ENCODE measurements at places on chromosomes 1 and 21.

DNA sequence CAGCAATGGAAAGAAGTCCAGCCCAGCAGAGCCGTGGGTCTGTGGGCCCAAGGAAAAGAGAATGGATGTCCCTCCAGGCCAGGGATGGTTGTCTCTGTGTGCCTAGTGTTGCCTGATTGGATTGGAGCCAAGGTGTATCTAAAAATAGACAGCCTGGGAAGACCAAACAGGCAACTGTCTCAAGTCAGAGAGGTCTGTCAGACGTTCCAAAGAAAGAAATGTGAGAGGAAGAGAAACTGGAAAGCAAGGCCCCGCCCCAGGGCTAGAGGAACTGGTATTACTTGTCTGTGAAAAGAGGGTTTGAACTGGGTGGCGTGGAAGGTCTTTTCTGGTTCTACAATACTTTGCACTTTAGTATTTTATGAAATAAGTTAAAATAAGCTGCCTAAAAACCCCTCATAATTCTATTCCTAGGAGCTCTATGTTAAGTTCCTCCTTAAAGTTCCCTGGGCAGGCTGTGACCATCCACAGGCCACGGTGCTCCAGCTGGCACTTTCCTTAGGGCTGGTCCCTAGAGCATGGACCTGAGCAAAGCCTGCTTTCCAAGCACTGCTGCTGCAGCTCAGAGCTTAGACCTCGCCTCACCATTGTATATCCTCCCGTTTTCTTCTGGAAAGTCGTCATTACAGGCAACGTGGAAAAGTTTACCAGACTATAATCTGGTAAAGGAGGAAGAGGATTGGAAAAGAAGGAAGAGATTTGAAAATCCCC, 151.6 kb downstream of the DISC1 start:
- DNase-seq = peak; percentile 47

- no peak for DNase-seq
Measured at GRCh38 chr1:6465461-6466005, 440 bp downstream of the TNFRSF25 start.

DNA sequence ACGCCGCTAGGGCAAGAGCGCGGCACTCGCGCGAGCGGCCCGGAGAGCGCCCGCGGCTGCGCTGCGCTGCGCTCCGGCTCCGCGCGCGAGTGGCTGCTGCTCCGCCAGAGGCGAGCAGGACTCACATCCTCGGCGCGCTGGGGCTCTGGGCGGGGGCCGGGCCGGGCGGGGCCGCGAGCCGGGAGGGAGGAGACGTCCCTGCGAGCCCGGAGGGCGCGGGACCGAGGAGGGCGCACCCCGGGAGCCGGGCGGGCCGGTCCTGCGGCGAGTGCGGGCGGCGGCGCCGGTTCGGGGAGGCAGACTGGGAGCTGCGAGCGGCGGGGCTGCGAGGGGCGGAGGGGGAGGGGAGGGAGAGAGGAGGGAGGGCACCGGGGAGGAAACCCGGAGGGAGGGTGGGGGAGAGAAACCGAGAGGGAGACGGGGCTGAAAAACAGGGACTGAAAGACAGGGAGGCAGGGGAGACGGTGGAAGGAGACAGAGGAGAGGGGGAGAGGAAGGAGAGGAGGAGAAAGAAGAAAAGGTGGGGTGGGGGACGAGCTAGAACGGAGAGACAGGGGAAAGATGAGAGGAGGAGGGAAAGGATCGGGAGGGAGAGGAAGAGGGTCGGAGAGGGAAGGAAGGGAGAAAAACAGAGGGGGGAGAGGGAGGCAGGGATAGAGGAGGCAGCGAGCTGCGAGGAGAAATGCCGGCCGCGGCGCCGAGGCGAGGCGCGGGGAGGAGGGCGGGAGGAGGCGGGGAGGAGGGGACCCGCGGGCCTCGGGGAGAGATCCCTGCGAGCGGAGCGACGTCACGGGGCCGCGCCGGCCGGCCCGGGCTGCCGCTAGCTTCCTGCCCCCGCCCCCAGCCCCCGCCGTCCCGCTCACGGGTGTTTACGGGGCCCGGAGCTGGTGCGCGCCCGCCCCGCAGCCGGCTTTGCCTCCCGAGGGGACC, at the start of gene CAMK2N1:
CAMK2N1 (minus strand) TSS at position 684 of the 930 bp plus-strand sequence. CDS start 831 bp downstream, outside the sequence.
- DNase-seq = peak; percentile 67

DNA sequence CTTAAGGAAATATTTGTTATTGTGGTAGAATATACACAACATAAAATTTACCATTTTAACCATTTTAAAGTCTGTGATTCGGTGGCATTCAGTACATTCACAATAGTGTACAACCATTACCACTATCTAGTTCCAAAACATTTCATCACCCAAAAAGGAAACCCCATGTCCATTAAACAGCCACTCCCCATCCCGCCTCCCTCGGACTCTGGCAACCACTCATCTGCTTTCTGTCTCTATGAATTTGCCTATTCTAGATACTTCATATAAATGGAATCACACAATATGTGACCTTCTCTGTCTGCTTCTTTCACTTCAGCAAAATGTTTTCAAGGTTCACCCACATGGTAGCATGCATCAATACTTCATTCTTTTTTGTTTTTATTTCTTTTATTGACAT, 51.3 kb downstream of the PTP4A2 start:
- DNase-seq = no peak

GRCh38 chr1:172476218-172476811, 32.4 kb upstream of the PIGC start:
- no peak for DNase-seq

DNA sequence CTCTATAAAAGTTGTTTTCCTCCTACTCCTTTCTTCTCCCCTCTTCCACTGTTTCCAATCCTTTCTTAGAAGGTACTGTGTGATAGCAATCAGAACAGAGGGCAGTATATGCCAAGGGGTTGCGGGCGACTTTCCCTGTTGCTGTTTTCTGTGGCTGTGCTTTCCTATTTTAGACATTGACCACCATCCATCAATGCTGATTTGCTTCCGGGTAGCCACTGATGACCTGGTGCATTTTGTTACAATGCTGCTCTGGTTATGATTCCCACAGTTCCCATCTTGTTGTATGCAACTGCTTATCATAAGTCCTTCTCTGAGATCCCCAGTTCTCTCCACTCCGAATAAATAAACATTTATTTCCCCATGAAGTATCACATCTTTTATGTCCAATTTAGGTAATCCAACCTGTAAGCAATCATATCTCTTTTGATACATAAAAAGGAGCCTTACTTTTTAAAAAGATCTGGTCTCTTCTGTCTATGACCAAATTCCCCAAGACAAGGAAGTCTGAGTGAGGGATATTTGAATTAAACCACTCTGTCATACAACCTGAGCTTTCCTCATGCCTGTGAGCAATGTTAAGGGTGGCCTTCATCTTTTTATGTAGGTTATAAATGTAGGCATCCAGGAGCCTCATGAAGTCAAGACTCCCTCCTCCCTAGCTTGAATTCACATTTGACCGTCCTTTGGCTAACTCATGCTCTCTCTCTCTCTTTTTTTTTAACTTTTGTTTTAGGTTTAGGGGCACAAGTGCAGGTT, 52.5 kb upstream of the CD55 start:
- no peak for DNase-seq

DNA sequence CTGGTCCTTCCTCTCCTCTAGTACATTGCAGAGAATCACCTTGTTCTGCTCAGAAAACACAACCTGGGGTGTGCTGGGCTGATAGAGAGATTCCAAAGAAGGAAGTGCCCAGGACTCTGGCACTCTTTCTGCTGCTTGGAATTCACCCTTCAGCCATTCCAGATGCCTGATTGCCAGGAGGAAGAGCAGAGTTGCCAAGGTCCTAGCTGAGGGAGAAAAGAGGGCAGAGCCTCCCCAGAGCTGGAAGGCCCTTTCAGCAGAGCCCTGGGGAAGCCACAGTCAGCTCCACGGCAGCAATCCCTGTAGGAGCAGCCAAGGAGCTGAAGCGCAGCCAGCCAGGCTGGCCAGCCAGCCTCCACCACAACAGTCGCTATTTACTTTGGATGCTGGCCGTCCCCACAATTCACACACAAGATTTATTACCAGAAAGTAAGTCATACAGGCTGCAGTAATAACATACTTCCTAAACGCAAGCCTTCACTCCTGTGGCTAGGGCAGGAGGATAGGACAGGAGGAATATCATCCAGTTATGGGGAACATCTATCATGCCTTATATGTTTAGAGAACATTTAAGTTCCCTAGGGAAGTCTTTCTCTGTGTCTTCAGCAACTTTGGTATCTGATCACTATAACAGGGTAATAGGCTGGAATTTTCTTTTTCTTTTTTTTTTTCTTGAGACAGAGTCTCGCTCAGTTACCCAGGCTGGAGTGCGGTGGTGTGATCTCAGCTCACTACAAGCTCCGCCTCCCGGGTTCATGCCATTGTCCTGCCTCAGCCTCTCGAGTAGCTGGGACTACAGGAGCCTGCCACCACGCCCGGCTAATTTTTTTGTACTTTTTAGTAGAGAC, 36.6 kb upstream of the SLC44A3 start:
- peak; percentile 94 for DNase-seq

- DNase-seq = peak; percentile 90
Measured at GRCh38 chr1:39268112-39268581, 63.7 kb downstream of the MACF1 start.

DNA sequence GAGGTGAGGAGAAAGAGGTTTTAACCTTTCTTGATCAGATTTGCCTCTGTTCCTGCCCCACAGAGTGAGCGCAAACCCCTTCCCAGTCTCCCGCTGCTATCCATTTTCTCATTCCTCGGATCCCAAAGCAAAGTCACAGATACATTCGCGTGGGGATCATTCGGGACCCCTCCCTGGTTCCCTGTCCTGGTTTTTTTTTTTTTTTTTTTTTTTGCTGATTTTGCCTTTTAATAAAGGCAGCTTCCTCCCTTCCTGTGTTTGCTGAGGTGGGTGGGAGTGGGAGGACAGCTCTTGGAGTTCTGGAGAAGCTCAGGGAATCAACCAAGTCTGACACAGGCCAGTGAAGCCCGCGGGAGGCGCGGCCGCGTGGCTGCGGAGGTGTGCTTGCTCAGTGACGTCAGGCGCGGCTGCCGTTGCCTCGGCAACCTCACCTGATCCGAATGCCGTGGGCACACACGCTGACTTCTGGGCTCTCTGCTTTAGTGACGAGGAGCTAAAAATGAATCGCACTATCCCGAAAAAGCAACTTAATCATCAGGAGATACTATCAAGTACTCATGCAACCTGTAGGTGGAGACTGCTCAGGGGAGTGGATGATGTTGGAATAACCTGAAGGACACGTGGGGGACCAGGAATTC, 106.4 kb downstream of the TBX19 start:
- no peak for DNase-seq

DNA sequence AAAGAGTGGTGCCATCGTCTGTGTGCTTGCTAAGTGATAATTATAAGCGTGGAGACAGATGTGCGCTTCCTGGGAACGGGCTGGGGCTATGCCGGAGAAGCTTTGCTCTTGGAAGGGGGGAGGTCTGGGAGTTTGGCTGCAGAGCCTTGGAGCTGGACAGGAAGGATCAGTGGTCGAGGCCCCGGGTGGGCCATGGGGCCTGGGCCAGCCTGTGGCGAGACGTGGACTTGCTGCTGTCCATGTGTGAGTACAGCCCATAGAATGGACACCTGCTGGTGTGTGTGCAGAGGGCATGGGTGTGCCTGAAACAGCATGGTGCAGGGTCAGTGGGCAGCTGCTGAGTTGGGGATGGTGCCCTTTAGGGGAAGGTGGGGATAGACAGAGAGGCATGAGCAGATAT, 121.3 kb downstream of the PCBP3 start:
- no peak for DNase-seq

DNA sequence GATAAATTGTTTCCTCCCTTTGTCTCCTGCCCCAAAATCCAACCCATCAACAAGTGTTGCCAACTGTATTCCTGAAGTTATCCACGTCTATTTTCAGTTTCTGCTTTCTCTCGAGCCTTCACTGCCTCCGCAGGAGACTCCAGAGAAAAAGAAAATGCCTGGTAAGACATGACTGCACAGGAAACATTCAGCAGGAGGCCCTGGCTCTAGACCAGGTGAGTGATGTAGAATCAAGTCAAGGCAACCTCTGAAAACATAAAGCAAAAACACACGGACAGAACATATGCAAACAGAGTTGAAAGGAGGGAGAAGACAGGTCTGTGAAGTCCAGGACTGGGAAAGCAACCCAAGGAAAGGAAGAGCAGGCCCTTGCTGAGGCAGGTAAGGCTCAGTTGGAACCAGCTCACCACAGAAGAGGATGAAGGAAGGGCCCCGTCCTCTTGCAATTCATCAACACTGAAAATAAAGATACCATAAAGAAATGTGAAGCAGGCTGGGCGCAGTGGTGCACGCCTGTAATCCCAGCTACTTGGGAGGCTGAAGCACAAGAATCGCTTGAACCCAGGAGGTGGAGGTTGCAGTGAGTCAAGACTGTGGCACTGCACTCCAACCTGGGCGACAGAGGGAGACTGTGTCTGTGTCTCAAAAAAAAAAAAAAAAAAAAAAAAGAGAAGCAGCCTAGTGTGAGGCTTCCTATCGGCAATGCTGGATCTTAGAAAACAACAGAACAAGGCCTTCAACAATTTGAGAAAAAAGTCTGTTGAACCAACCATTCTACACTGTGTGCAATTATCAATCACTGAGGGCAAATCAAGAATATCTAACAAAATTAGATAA, 8.8 kb downstream of the NOL9 start:
- DNase-seq = peak; percentile 12

DNA sequence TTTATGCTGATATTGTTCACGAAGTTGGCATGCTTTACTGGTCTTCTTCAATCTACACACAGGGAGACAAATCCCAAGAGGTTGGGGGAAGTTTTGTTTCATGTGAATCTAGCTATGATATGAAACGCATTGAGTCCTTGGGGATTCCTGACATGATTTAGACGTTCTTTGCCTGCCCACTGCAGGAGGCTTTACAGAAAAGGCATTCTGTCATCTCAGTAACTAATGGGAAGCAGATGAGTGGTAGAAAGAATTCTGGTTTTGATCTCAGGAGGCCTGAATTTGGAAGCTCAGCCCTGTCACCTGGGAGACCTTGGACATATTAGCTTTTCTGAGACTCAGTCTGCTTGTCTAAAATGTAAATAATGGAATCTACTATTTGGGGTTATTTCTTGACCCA, 383.0 kb upstream of the NFIA start:
- no peak for DNase-seq

- no peak for DNase-seq
Measured at GRCh38 chr1:21307663-21308305, 17.5 kb upstream of the ECE1 start.

- no peak for DNase-seq
Measured at GRCh38 chr21:41600116-41600515, 92.2 kb upstream of the TMPRSS2 start.

GRCh38 chr1:89527750-89528381, 3.2 kb downstream of the LRRC8B start:
- DNase-seq = no peak

All from IMR-90 (cell line).